Pons (tissue), 1 donor: ENCODE measurements at places on chromosomes 5 and 9.

DNA sequence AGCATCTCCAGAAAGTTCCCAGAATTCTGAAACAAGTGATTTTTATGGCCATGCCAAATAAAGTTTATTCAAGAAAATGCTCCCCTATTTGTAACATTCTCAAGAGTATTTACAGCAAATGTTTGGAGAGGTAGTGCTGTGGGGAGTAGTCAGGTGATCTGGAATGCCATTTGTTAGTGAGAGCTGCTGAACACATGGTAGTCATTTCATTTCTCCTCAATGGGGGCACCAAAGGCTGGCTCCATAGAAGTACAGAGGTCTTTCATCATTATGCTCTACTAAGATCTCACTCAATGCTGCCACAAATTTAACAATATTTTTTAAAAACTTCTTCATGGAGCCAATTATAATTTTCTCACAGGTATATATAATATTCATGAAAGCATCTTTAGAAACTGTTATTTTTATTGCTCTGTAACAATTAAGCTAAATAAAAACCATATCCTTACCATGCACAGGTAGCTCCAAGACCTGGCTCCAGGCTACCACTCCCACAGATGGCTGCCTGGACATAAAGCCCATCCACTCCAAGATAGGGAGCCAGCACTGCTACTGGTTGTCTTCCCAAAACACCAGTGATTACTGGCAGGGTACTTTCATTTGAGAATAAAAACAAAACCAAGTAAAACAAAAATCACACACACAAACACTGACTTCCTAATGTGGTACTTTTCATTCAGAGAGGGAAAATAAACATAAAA, 200.8 kb downstream of the PLK2 start:
- DNase-seq: no peak

DNA sequence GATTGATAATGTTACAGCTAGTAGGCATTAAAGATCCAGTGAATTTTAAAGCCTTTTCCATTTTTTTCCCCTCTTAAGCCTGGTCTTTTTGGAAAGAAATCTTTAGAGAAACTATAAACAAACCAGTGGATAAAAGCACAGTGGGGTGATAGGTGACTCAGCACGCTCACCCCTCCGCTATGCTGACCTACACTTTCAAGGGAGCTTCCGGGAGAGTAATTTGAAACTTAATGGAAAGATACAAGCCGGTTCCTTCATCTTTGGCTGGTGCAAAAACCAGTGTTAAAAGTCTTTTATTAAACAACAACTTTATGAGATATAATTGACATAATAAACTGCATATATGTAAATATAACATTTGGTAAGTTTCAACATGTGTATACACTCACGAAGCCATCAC, 27.0 kb upstream of the ALDOB start:
- DNase-seq: no peak

GRCh38 chr5:130555429-130555828, 609.6 kb downstream of the HINT1 start:
- DNase-seq: no peak

DNA sequence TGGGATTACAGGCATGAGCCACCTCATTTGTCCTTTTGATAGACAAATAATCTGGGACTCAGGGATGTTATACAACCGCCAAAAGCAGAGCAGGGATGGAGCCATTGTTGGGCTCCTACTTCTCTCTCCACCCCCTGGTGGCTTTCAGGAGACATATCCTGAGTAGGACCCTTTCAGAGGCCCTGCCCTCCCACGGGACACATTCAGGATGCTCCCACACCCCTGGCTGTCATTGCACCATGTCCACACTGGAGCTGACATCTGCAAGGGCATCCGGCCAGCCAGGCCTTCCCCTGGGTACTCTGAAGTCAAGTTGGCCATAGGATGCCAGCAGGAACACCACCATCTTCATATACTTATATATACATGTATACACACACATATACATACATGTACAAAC, 181.8 kb downstream of the SYK start:
- no peak for DNase-seq

DNA sequence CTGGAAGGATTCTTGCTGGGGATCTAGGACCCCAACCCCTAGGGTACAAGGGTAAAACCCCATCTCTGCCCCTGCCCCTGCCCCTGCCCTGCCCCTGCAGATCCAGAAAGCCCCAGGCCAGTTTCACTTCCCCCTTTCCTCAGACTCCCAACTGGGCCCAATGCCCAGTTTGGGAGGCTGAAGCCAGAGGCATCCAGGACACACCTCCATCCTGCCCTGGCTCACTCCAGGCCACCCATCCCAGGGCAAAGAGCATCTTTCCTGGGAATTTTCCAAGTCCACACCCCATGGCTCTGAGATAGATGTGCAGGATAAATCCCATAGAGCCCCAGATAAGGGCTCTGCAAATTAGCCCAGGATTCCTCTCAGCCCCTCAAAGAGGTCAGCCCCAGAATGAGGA, 17.4 kb downstream of the CNTFR start:
- no peak for DNase-seq
